ENCODE measurements at places on chromosomes 12 and 14.

DNA sequence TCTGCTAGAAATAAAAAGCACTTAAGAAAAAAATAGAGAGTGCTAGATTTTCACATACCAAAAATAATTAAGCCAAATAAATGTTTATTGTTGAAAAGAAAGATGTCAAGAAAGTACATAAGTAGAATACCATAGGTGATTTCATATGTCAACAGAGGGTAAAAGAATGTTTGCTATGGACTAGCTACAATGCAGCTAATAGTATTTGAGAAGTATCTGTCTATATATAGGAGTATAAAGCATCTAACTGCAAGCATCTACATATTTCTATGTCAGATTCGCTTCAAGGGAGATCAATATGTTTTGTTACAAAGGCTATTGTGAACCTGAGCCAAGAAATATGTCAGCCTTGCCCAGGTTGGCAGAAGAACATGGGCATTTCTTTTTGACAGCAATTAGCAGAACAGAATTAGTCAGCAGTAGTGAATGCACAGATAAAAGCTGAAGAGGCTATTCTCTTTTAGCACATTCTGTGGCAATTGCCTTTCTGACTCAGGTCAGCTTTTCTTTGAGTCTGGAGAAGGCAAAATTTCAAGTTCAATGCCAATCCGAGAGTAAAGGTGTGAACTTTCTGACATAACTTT, 140.1 kb downstream of the ALG10B start:
- no peak for DNase-seq

DNA sequence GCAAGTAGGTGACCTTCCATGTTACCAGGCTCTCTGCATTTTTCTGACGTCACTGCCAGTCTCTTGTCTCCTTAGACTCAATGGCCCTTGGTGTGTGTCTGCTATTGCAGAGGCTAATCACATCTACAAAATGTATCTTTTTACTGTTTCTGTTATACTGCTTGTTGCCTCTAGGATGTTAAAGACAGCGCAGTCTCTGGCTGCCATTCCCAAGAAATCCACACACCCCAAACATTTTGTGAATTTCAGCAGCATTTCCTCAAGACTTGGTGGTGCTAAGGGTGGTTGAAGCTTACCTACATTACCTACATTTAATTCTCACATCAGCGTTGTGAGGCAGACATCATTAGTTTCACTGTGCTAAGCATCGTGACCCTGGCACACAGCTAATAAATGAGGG, 87.2 kb downstream of the C12orf75 start:
- no peak for DNase-seq

DNA sequence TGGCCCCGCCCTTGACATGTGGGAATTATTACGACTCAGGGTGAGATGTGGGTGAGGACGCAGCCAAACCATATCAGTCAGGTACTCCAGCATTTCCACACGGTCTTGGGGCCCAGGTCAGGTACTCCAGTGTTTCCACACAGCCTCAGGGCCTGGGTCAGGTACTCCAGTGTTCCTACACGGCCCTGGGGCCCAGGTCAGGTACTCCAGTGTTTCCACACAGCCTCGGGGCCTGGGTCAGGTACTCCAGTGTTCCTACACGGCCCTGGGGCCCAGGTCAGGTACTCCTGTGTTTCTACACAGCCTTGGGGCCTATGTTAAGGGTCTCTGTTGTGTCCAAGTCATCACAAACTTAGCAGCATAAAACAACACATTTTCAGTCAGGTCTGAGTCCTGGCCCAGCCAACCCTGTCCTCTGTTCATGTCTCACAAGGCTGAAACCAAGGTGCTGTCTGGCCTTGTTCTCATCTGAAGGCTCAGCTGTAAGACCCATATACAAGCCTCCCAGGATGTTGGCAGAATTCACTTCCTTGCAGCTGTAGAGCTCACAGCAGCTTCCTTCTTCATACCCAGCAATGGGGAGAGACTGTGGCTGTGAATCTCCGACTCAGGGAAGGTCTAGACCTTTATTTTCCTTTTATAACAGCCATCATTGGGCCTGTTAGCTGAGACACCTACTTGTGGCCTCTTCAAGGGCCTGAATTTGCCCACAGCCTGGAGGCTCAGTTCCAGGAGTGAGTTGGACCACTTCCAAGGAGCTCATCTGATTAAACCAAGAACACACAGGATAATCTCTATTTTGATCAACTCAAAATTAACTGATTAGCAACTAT, 107.6 kb upstream of the SFSWAP start:
- DNase-seq: no peak

DNA sequence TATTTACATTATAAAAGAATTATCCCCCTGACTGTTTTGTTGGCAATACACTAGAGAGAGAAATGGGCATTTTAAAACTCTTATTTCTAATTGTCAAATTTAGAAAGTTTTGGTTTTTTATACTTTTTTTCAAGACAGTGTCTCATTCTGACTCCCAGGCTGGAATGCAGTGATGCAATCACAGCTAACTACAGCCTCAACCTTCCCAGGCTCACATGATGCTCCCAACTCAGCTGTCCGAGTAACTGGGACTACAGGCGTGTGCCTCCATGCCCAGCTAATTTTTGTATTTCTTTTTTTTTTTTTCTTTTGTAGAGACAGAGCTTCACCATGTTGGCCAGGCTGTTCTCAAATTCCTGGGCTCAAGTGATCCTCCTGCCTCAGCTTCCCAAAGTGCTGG, 8.3 kb upstream of the OR11H6 start:
- no peak for DNase-seq

- no peak for DNase-seq
Measured at GRCh38 chr14:95993768-95994592, 45.2 kb upstream of the C14orf132 start.

DNA sequence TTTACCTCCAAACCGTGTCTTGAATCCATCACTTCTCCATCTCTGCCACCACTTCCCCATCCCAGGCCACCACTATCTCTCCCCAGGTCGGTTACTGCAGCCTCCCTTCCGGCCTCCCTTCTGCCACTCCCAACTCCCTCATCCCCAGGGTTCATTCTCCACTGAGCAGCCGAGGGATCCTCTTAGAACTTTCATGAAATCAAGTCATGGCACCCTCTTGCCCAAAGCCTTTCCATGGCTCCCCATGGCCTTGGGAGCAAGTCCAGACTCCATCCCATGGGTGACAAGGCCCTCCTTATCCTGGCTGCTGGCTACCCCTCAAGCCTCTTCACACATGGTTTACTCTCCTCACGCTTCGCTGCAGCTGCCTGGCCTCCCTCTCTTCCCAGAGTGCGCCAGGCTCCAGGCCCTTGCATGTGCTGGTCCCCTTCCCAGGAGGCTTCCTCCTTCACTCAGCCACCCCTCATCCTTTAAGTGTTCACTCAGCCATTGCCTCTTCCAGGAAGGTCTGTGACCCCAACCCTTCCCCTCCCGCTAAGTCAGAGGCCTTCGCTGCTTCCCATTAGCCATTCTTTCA, 17.9 kb upstream of the SH2B3 start:
- DNase-seq: no peak

- no peak for DNase-seq
Measured at GRCh38 chr14:49164074-49164473, 422.1 kb downstream of the RPS29 start.

GRCh38 chr12:80299976-80300375, 144.1 kb upstream of the PTPRQ start:
- no peak for DNase-seq

- DNase-seq: no peak
Measured at GRCh38 chr12:53808023-53808705, 56.4 kb upstream of the CISTR start.

DNA sequence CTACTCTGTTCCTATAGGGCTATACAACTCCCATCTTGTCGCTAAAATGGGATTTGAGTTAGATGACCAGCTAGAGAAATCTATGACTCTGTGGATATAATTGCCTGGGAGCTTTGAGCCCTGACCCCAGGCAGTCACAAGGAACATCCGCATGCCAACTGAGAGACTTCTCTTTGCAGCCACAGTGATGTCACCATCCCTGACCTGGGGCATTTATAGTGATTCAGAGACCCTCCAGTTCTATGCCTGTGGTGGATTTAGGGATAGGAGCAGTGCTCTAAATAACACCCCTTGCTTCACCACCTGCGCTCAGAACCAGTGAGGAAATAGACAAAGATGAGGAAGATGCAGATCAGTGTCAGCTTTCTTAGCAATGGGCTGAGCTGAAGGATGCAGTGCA, 86.2 kb downstream of the RIN3 start:
- DNase-seq: no peak

- no peak for DNase-seq
Measured at GRCh38 chr12:49334681-49335080, 2.3 kb downstream of the C1QL4 start.

- DNase-seq: no peak
Measured at GRCh38 chr12:105841840-105842239, 296.9 kb downstream of the NUAK1 start.

DNA sequence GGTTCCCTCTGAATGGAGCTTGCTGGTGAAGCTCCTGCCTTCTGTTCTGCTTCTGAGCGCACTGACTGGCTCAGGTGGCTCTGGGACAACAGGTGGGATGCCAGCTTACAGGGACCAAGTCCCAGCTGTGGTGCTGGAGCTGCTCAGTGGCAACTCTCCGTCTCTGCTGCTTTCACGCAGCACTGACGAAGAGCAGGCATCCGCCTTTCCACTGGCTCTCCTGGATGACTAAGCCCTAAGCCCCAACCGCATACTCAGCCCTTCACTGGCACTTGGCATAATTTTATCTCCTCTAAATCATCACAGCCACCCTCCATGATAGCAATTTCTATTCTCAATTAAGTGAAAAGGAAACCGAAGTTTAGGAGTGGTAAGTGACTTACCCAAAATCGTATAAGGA, 3.7 kb upstream of the RTL1 start:
- no peak for DNase-seq

DNA sequence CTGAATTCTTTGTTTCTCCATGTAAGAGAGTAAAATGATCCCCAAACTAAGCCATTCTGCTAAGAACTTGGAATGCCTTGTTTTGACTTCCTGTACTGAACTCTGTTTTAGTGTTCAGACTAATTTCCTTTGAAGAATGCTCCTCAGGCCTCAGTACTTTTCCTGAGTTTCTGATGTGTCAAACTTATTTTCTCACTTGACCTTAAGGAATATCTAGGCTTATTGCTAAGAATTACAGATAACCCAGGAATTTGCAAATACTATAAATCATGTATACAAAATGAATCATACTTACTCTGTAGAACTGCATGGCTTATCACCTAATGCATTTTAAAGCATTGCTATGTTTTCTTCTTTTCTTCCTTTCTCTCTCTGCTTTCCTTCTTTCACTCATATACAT, 93.1 kb upstream of the PKP2 start:
- no peak for DNase-seq

Data from activated CD8-positive, alpha-beta memory T cell treated with anti-CD3 and anti-CD28 coated beads for 1 hour (primary cell).